CD4-positive, alpha-beta T cell treated with Interleukin-17A for 1 hour (primary cell): ENCODE measurements at places on chromosomes 5 and 9.

- DNase-seq: no peak
These were observed 8.9 kb downstream of the SMAD5 start for GRCh38 chr5:136141561-136141960.

- DNase-seq: no peak
These were observed 171.1 kb downstream of the DOCK2 start for GRCh38 chr5:169808118-169808581.

GRCh38 chr5:69467442-69468225 lies 25.0 kb upstream of the OCLN start:
- DNase-seq: no peak

- DNase-seq: no peak
These were observed 19.0 kb upstream of the ARL14EPL start for GRCh38 chr5:116013207-116013785.

- DNase-seq: no peak
These were observed 1.5 kb downstream of the SAPCD2 start for GRCh38 chr9:137068539-137069507.

DNA sequence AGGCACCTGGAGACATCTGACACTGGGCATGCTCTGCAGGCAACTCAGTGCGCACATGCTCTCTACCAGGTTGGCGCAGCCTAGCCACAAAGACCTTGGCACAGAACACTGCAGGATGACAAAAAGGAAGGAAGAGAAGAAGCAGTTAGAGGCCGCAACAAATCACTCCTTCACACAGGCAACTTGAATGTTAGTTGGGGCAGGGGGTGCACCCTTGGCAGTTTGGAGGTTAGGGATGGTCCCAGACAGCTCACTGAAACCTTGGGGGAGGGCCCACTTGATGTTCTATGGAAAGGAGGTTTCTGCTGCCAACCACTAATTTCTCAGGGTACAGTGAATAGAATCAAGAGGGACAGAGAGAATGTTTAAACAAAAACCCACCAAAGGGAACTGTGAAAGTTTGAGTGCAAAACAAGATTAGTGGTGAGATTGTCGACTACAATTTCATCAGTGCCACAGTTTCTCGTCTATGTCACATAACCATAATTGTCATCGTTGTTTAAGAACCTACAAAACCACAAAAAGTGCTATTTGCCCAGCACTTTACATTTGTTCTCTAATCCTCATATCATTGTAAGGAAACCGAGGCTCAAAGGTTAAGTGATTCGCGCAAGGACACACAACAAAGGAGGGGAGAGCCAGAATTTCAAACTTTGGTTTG lies 48.7 kb downstream of the FBXW11 start:
- peak; percentile 26 for DNase-seq

DNA sequence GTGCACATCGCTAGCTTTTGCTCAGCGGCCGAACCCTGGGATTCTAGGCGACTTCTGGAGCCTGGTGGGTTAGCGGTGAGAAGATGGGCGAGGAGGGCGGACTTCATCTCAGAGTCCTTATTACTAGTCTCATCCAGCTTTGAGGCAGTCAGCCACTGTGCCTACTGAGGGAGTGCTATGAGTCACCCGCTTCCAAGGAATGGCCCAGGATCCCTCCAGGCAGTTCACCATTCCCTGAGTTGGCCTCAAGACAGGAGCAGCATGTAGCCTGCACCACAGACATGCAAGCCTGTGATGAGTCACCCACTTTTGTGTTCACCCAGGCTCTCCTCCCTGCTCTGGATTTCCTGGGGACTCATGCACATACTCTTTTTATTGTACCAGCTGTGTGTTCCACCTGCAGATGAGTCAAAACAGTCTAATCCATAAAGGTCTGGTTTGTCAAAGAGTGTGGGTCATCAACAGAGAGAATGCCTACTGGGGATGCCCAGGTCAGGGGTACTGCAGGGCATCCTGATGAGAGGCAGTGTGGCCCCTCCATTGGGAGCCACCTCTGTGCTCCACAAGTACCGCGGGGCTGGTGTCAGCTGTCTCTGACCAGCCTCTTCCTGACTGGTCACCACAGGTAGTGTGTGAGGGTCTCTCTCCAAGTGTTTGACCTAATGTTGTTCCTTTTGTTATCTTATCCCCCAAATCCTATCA lies 20.2 kb downstream of the SLC22A5 start:
- DNase-seq: no peak

GRCh38 chr5:75951158-75951557 lies 132.0 kb upstream of the SV2C start:
- DNase-seq: no peak

DNA sequence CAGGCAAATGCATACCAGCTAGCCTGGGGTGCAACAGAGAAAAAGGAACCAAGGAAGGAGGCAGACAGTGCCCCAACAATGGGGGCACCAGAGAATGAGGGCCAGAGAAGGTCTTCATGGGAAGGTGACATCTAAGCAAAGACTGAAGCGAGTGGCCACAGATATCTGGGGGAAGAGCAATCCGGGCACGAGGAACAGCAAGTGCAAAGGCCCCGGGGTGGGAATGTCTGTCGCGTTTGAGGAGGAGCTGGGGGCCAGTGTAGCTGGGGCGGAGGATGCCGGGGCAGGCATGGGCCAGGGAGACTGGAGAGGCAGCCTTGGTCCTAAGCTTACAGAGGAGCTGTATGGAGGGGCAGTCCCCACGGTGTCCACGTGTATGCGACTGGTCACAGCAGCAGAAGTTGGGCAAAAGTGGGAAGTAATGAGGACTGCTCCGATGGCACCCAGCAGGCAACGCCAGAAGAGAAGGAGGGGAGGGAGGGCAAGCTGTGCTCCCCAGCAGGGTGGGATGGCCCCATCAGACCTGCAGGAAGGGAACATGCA lies 19.1 kb downstream of the EEIG1 start:
- no peak for DNase-seq

- DNase-seq: no peak
These were observed 298.4 kb upstream of the PRDM9 start for GRCh38 chr5:23208959-23209431.

DNA sequence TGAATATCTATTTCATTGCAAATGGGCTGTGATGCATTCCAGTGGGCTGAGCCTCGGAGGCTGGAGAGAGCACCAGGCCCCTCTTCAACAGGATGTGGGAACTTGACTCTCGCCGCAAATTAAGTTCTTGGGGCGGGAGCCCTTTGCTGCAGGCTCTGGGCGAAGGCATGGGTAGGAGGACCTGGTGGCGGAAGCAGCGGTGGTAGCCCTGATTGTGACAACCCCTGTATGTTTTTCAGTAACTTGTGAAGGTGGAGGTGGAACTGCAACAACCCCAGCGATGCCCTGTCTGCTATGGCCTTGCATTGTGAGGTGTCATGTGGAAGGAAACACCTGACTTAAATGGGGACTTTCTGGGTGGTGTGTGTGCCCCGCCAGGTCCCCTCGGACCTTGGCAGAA lies 9.4 kb downstream of the FYB1 start:
- peak; percentile 90 for DNase-seq

- DNase-seq: no peak
These were observed 57.8 kb downstream of the ERGIC1 start for GRCh38 chr5:172891716-172892421.

- no peak for DNase-seq
These were observed 178.3 kb upstream of the ACOT12 start for GRCh38 chr5:81572201-81572600.

GRCh38 chr5:150780816-150781221 lies 2.3 kb downstream of the SMIM3 start:
- DNase-seq: no peak

DNA sequence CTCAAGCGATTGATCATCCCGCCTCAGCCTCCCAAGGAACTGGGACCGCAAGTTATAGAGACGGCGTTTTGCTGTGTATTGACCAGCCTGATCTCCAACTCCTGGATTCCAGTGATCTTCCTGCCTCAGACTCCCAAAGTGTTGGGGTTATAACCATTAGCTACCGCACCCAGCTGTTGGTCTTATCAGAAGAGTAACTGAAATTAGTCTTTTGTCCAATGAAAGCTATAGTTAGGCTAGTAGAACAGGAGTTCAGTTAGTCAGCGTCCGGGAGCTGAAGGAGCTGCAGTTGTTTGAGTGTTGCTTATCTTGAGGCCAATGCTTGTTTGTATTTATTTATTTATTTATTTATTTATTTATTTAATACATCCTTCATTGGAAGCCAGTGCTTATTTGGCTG lies 3.2 kb upstream of the MIGA2 start:
- DNase-seq: no peak

GRCh38 chr5:39759701-39760100 lies 334.9 kb upstream of the DAB2 start:
- DNase-seq: no peak

DNA sequence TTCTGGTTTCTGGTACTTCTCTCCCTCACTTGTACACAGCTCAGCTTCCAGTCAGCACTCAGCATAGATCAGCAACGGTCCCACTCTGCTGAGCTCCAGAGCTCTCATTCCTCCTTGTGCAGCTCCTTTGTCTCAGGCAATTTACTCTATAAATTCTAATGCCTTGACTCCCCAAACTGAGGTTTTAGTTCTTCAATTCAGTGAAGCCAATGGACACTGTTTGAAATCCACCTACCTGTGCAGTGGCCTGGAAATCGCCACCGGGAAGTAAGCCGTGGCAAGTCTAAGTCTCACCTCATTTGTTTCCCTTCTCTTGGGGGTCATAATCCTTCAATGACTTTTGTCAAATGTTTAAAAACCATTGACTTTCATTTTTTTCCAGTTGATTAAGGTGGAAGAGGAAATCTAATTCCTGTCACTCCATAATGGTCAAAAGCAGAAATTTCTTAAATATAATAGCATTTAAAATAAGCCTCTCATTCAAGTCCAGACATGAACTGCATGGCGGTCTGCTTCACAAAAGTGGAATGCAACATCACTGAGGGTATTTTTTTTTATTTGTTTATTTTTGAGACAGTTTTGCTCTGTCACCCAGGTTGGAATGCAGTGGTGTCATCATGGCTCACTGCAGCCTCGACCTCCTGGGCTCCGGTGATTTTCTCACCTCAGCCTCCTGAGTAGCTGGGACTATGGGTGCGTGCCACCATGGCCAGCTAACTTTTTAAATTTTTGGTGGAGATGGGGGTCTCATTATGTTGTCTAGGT lies 79.6 kb downstream of the C7 start:
- no peak for DNase-seq

- no peak for DNase-seq
These were observed 76.8 kb downstream of the TMEM167A start for GRCh38 chr5:83000428-83000827.

DNA sequence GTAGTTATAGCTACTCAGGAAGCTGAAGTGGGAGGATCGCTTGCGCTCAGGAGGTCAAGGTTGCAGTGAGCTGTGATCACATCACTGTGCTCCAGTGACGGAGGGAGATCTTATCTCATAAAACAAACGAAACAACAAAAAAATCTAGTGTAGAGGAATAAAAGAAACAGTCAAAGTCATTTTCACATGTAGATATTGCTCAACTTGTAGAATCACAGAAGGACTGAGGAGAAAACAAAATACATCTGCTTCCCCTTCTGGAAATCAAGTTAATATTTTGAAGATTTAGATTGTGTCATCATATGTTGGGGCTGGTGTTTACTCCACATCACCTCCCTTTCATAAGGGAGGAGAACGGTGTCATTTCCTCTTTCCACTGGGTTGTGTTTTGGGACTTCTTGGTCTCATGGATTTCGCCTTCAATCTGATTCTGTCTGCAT lies 8.2 kb upstream of the SLC46A2 start:
- no peak for DNase-seq

GRCh38 chr9:18611971-18612370 lies 138.0 kb downstream of the ADAMTSL1 start:
- no peak for DNase-seq

DNA sequence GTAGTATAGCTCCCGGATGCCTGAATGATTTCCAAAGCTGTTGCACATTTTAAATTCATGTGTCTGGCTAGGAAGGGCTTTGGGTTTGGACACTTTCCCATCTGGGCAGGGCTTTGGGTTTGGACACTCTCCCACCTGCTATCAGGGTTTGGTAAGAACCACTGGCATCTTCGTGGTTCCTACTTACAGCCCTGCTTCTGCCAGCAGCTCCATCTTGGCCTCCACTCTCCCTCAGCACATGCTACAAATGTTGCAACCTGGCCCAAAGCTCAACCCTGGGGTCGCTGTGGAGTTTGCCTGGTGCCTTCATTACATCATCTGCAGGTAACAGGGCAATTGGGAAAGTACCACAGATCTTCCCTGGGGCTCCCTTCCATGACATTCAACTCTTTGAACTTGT lies 3.5 kb downstream of the TMCO6 start:
- no peak for DNase-seq

DNA sequence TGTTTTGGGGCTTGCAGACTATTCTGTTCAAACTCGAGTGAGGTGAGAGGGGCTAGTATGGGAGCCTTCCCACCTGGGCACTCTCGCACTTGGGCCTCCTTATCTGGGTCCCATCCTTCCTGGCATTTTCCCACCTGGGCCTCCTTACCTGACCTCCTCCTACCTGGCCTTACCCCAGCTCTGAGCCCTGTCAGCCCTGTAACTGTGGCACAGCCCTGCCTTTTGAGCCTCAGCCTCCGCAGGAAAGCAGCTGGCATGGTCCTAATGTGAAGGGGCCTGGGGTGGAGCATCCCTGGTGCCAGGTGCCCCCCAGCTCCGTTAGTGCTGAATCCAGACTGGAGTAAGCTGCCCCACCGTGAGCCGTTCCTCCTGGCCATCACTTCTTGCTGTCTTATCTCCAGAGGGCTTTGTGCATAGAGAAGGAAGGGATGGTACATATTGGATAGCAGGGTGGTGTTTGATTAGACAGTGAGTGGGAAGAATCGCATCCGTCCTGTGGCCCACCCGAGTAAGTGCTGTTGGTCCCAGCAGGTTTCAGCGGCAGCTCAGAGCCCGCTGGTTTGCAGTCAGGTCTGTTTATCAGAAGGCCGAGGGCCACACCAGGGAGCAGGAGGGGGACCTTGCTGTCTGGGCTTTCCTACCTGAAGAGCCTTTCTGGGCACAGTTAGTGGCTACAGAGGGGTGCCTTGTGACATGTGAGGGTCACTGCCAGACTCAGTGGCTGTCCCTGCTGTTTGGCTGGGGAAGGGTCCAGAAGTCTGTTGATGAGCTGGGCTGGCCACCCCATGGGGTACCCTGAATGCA lies 76.5 kb downstream of the WNK2 start:
- no peak for DNase-seq

GRCh38 chr5:88404405-88404804 lies 135.8 kb upstream of the TMEM161B start:
- DNase-seq: no peak

- DNase-seq: no peak
These were observed 106.8 kb upstream of the NREP start for GRCh38 chr5:111863801-111864200.

- no peak for DNase-seq
These were observed 286.6 kb downstream of the CRB2 start for GRCh38 chr9:123642291-123643278.

GRCh38 chr5:93054424-93055163 lies 526.4 kb downstream of the NR2F1-AS1 start:
- no peak for DNase-seq

- no peak for DNase-seq
These were observed 106.0 kb downstream of the CWC27 start for GRCh38 chr5:64874753-64875152.

GRCh38 chr5:40688127-40688761 lies 8.5 kb downstream of the PTGER4 start:
- peak; percentile 91 for DNase-seq
